Stimulated activated CD4-positive, alpha-beta T cell treated with anti-CD3 and anti-CD28 coated beads, Interleukin-1b, Interleukin-23, amount 100 ng/mL, for 1 hour (primary cell): ENCODE measurements at places on chromosomes 3 and 15.

- DNase-seq, result no peak
Observed at GRCh38 chr3:62332835-62333244, 40.5 kb downstream of the FEZF2 start.

DNA sequence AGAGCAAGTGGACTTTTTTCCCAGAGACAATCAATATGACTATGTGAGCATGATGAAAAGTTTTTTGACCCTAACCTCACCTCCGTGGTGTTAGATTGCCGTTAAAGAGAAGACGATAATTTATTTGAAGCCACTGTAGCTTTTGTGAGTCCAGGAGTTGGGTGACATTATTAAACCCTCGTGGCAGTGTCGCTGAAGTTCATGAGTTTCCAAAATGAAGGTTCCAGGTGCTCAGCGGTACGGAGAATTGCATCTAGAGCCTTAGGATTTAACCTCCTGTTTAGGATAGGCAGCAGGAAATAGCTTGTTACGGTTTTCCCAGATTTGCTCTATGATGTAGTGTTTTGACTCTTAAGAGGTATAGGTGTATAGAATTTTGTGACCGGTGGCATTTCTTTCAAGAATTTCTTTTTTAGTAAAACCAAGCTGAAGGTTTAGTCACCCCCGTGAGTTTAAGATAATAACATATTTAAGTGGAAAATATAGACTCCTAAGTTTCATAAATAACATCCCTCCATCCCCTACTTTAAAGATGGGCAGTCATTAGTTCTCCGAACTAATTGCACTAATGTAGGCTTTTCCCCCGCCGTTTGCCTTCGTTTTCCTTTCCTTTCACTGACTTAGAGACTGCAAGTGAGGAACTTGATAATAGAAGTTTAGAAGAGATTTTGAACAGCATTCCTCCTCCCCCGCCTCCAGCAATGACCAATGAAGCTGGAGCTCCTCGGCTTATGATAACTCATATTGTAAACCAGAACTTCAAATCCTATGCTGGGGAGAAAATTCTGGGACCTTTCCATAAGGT, 2.0 kb downstream of the SMC4 start:
- DNase-seq, result no peak

DNA sequence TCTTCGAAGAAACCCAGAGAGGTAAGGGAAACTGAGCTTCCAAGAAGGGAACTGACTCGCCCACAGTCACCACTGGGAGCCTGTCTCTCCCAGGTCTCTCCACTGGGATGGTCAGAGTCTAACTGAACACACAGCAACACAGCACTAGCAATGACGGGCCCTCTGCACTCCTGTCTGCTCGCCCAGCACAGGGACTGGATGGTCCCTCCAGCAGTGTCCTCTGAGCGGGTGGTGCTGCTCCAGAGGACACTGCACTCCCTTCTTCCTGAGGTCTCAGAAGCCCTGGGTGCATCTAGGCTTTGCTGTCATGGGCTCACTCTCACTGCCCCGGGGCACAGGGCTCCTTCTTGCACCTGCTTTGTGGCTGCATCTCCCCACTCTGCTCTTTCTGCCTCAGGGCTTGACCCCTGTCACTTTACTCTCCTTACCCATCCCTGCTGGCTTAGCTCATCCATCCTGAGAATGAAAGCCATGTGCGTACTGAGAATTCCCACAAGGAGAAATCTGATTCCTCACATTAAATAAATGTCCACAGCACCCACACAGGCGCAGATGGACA, 356.6 kb downstream of the GABRG3 start:
- DNase-seq, result no peak

DNA sequence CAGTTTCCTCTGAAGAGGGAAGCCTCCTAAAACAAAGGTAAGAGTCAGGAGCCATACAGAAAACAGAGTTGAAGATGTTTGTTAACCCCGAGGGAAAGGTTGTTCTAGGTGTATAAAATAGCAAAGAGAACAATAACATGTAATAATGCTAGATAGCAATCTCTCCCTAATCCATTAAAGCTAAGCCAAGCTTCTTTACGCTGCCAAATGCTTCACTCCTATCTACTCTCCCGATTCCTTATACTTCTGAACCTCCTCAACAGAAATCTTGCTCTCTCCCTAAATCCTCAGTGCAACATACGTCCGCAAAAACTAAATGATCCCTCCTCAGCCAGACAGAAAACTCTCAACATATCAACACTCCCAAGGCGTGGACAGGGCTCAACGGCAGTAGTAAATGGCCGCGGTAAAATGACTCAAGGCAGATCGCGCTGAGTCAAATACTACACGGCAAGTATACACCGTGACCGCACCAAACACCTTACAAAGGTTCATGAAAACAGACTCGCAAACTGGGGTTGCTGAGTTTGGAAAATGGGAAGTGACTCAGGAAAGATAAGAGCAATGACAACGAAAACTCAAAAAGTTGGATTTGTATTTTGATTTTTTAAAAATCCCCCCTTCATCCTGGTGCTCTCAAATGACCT, 682 bp downstream of the CLDND1 start:
- DNase-seq, result no peak

GRCh38 chr15:76197703-76198455, 113.4 kb downstream of the ETFA start:
- DNase-seq, result no peak

DNA sequence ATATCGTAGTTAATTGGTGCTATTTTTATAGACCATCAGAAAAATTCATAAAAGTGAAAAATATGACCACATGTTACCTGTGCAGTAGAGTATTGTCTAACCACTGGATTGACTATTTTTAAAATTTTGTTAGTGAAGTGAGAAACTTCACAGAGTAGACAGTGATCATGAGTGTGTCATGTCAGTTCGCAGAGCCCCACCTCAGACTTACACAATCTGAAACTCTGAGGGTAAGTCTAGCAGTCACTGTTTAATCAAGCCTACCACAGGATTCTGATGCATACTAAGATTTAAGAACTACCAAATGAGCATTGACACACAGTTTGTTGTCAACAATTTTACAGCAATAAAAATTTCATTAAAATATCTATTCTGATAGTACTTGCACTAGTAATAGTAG, 552.9 kb upstream of the SUCLG2 start:
- DNase-seq, result no peak

DNA sequence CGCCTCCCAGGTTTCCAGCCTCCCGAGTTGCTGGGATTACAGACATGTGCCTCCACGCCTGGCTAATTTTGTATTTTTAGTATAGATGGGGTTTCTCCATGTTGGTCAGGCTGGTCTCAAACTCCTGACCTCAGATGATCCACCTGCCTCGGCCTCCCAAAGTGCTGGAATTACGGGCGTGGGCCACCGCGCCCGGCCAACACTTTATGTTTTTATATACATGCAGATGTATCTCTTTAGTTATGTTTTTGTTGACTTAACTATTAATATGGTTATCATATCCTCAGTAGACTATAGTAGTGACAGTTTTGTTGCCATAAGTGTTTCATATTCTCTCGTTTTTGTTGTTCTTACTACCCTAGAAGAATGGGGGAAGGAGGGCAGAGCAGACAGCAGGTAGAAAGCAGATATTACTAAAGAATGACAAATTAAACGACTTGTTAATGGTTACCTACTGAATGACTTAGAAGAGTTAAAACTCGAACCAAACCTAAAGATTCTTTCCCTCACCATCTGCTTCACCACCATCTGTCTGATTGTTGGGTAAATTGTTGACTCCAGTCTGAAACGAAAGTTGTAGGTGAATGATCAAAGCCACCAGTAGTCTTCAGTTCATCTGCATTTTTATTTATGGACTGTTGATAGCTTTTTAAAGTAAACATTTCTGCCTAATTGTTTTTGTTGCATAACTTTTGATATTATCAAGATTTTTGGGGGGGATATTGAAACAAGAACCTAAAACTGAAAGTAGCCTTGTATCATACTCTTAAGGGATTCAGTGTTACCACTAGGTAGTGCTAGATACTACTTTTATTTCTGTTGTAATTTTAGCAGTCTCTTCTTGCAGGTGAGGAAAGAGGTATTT, 89.3 kb downstream of the RASA2 start:
- DNase-seq, result no peak

GRCh38 chr3:45832699-45833098, 9.2 kb downstream of the LZTFL1 start:
- no peak for DNase-seq

DNA sequence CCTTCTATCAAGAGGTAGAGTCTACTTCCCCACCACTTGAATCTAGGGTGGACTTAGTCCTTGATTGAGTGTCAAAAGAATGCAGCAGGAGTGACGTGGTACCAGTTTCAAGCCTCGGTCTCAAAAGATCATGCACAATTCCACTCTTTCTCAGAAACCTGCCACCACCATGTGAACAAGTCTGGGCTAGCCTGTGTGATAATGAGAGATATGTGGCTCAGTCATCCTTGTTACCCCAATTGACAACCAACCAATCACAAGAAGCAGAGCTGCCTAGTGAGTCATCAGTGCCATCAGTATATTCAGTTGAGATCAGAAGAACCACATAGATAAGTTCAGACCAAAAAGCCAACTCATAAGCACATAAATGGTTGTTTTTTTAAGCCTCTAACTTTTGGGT, 374.5 kb downstream of the IL20RB start:
- DNase-seq, result no peak

DNA sequence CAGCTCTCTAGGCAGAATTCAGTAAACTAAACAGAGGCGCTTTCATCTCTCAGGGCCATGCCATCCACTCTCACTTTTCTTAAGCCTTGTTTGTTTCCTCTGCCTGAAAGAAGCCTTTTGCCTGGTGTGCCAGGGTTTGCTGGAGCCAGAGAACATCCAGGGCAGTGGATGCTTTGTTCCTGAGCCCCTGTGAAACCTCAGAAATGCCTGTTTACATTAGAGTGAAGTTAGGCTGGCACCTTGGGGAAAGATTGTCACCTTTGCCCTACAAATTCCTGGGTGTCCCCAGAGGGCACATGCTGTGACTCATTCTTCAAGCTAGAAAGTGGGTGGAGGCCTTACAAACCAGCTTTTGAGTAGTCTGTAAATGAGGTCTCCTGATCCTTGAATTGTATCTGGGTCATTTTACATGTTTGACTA, 10.7 kb upstream of the TRAK1 start:
- DNase-seq, result no peak

GRCh38 chr3:184796954-184797353, 15.0 kb upstream of the VPS8 start:
- DNase-seq, result no peak

- DNase-seq, result no peak
Observed at GRCh38 chr3:52034212-52034611, 22.2 kb downstream of the DUSP7 start.

GRCh38 chr3:193851941-193852674, 259.1 kb downstream of the OPA1 start:
- no peak for DNase-seq

- no peak for DNase-seq
Observed at GRCh38 chr15:67826717-67827561, 1.6 kb downstream of the SKOR1 start.

- no peak for DNase-seq
Observed at GRCh38 chr3:120688121-120688520, 6.1 kb upstream of the HGD start.

DNA sequence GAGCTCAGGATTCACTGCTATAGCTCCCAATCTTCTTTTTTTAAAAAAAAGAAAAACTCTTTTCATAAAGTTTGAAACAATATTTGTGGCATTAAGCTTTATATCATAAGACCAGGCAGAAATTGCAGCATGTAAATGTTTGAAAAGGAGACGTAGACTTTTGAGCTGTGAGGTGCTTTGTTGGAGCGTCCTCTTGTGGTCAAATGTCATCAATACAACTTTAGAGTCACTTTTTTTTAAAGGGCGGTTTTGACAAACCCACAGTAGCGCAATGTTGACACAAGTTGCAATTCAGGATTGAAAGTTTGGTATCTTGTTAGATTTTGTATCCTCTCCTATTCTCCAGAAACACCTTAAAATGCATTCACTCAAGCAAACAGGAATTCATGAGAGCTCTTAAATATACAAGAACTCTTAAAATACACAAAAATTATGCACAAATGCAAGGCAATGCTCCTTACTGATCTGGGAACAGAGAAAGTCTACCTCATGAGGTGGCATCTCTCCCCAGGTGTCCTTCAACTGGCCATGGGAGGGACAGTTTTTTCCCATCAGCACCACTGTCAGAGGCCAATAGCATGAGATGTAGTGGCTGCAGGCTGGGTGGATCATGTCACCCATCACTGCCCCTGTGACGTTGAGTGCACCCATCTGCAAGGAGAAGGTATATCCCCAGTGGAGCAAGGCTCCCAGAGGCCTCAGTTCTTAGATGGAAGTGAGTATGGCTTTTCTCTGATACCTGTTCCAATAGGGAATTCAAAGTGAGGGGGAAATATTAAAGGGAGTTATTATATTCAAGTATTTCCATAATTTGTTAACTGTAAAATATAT, 70.7 kb downstream of the ANXA2 start:
- no peak for DNase-seq

- DNase-seq, result no peak
Observed at GRCh38 chr3:156795890-156796481, 30.2 kb upstream of the LEKR1 start.

- DNase-seq, result no peak
Observed at GRCh38 chr3:130854208-130854864, 39.5 kb upstream of the ATP2C1 start.

DNA sequence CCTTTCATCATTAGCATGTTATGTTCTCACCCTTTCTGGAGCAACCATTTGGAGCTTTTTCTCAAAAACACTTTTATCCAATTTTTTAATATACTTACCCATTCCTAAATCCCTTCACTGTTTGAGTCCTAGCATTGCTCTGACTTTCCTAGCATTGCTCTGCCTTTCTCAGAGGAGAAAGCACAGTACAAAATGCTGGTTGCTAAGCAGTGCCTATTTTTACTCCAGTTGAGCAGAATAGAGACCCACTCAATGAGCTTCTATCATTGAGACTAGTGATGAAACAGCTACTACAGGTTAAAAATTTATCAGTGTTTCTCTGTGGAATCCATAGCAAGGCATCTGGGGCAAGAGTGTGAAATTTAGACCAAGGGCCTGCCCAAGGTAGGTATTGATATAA, 21.8 kb upstream of the IL1RAP start:
- DNase-seq, result no peak

- DNase-seq, result no peak
Observed at GRCh38 chr15:74897300-74897701, 7.5 kb downstream of the MPI start.
